ENCODE measurements at places on chromosomes 2 and 18.
A peak's percentile ranks its signal among the peaks of the same experiment; 100 is the strongest.

- H3K4me3 ChIP-seq, result no peak overlapping the region
- H3K4me1 ChIP-seq, result peaks cover 2% of the 10 kb centered on the region
- no peaks in the 10 kb centered on the region for H3K27me3 ChIP-seq
- no peak overlapping the region for H3K27ac ChIP-seq
- peaks cover 31% of the 10 kb centered on the region for H3K36me3 ChIP-seq
Measured at GRCh38 chr2:218516614-218517013, 51.5 kb downstream of the USP37 start.

GRCh38 chr2:99818842-99819241 lies 323.5 kb downstream of the AFF3 start:
- no peaks in the 10 kb centered on the region for H3K27me3 ChIP-seq
- no peak for DNase-seq
- H3K27ac ChIP-seq, result no peak overlapping the region
- H3K4me3 ChIP-seq, result no peak overlapping the region
- H3K36me3 ChIP-seq, result peaks cover 13% of the 10 kb centered on the region

- no peak overlapping the region for H3K27ac ChIP-seq
- H3K36me3 ChIP-seq, result no peaks in the 10 kb centered on the region
- H3K4me3 ChIP-seq, result no peak overlapping the region
- no peak for DNase-seq
- no peaks in the 10 kb centered on the region for H3K27me3 ChIP-seq
Measured at GRCh38 chr2:197348721-197349360, 38.3 kb upstream of the ANKRD44 start.

GRCh38 chr18:51516478-51517038 lies 319.1 kb upstream of the MEX3C start:
- no peaks in the 10 kb centered on the region for H3K4me1 ChIP-seq
- H3K36me3 ChIP-seq, result no peaks in the 10 kb centered on the region
- H3K4me3 ChIP-seq, result no peak overlapping the region

DNA sequence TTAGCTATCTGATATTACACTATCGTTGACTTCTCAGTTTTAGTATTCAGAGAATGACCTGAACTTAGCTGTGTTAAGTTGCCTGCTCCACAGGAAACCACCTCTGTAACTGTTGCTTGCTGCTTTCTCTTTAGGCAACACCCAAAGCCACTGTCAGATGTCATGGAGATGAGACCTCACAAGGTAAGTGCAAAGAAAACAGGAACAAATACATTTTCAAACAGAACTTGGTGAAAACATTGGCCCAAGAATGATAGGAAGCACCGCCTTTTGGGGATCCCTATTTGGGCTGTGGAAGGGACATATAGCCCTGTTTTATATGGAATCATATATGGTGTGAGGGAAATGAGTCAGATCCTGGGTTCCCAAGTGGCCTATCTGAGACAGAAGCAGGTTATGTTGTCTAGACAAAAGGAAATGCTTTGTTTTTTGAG lies 143.4 kb downstream of the UBE2E3 start:
- no peak overlapping the region for H3K4me3 ChIP-seq
- no peak overlapping the region for H3K27ac ChIP-seq
- H3K4me1 ChIP-seq, result peaks cover 2% of the 10 kb centered on the region
- no peaks in the 10 kb centered on the region for H3K36me3 ChIP-seq

DNA sequence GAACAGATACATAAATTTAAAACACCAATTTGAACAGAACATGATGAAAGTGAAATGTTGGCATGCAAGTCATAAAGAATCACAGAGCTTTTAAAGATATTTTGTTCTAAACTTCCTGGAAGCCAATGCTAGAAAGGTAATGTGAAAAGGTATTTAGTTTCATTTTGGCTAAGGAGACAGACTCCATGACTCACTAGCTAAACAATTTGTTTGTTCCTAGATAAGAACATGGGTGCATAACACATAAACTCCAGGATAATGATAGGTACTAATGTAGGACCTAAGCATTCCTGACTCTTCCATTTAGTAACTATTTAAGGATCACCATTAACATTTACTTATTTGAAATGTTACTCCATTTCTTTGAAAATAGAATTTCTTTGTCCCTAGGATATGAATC lies 292.5 kb upstream of the CNTNAP5 start:
- H3K27me3 ChIP-seq, result no peaks in the 10 kb centered on the region
- no peaks in the 10 kb centered on the region for H3K4me1 ChIP-seq
- H3K4me3 ChIP-seq, result no peak overlapping the region

- peaks cover 32% of the 10 kb centered on the region for H3K4me1 ChIP-seq
- no peak overlapping the region for H3K27ac ChIP-seq
- DNase-seq, result no peak
- H3K27me3 ChIP-seq, result peaks cover 3% of the 10 kb centered on the region
- H3K36me3 ChIP-seq, result no peaks in the 10 kb centered on the region
Measured at GRCh38 chr18:61553045-61553659, 219.9 kb downstream of the CDH20 start.

- peaks cover 5% of the 10 kb centered on the region for H3K27me3 ChIP-seq
- DNase-seq, result no peak
- peaks cover 16% of the 10 kb centered on the region for H3K4me1 ChIP-seq
- H3K4me3 ChIP-seq, result peak overlapping the region; percentile 70
Measured at GRCh38 chr2:179265082-179265510, 464 bp upstream of the SESTD1 start.

DNA sequence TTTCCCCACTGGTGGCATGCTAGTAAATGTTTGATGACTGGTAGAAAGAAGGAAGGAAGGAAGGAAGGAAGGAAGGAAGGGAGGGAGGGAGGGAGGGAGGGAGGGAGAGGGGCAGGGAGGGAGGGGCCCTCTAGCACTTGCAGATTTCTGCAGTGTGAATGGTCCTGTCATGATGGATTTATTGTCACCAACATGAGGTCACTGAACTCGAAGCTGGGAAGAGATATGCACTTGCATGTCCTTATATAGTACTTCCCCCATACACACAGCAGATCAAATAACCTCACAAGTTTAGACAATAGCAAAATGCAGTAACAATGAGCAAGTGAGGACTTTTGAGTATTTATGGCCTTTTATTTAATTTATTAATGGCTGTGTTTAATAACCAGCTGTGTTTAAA lies 44.5 kb upstream of the CXCR4 start:
- H3K4me1 ChIP-seq, result no peaks in the 10 kb centered on the region
- no peak overlapping the region for H3K4me3 ChIP-seq
- no peaks in the 10 kb centered on the region for H3K27me3 ChIP-seq
- no peaks in the 10 kb centered on the region for H3K36me3 ChIP-seq
- no peak for DNase-seq
- H3K27ac ChIP-seq, result no peak overlapping the region

Measured in mesothelial cell of epicardium (in vitro differentiated cells).